ENCODE measurements at places on chromosomes 4 and X.

DNA sequence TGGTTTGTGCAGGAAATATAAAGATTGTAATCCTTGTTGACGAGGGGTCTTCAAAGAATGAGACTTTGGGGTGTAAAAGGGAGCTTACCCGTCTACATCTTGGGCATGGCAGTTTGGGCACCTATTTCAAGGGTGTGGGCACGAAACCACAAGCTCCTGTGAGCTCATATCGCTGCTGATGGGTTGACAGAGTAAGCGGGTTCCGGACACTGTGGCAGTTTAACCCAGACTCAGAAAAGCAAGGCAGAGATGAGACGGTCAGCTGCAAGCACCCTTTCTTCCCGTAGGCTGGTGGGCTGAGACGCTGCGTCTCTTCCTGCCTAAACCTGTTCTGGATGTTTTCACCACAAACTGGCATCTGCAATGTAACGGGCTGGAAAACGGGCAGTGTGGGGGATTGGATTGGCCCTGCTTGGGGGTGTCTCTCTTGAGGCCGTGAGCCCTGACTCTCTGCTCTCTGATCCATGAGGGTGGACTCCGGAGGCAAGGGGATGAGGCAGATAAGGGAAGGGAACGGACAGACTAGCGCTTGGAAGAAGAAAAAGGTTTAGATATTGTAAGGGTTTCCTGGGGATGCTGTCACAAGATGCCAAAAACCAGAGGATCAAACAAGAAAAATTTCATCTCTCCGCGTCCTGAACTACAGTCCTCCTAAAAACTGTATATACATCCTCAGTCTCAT lies 237.5 kb downstream of the SHOX start:
- no peak for DNase-seq

GRCh38 chr4:121338518-121338917 lies 42.3 kb downstream of the QRFPR start:
- no peak for DNase-seq

DNA sequence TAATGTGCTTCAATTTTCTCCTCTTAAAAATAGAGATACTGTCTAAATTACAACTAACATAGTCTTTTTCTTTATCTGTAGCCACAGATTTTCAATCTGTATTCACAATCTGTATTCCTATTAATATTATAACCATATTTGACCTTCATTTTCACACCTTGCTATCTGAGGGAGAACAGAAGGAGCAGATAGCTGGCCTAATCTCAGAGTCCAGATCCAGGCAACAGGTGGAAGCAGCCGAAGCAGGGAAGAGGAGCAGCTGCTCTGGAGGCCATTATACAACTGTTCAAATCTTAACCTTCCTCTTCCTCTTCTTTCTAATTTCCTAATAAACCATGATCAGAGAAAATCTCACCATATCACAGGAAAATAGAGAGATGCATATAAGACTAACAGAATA lies 14.2 kb downstream of the SEPSECS start:
- DNase-seq, result no peak

DNA sequence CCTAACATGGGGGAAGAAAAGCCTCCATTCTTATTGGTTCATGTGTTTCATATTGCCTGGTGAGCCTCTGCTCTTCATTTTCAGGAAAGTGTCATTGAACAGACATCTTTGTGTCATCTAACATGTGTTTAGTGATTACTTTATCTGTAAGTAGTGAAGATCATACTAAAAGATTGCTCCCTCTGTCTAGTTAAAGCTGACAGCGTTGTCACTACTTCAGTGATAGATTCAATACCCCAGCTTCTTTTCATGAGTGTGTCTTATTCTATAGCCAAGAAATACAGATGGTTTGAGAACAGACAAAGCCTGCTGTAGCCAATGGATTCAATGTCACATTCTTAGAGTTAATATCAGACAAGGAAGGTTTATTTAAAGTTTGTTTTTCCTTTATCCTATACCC lies 85.1 kb downstream of the NKX6-1 start:
- no peak for DNase-seq

- DNase-seq, result no peak
Observed at GRCh38 chr4:152850377-152850776, 70.6 kb downstream of the ARFIP1 start.

- no peak for DNase-seq
Observed at GRCh38 chrX:76172325-76172893, 453 bp upstream of the PBDC1 start.

DNA sequence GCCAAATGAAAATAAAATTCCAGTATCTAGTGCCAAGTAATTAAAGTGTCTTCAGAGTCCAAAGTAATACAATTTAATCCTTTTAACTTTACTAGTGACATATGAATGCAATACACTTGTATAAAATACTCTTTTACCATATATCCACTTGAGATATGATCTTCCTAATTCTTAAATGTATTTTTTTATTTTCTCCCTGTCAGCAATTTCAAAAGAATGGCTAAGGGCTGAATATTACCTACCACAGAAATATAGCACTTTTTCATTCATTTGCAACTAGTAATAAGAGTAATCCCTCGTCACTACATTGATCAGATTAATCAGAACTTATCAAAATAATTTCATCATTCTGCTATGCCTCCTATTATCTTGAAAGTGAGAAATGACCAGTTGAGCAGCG lies 10.1 kb upstream of the TBX22 start:
- no peak for DNase-seq

DNA sequence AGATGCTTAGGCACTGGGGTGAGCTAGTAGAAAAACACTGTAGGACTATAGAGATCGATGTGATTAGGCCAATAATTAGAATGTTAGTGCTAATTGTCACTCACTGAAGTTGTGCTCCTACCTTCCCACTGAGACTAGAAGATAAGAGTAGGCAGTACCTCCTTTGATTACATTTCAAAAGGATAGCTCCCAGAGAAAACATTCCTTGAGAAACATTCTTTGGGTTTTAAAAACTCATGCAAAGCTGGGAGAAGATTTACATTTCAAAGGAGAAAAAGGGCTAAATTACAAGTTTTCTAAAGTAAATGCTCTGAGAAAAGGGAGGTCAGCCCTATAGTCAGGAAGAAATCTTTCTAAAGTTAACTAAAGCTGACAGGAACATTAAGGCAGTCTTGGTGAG lies 860.3 kb upstream of the NDST4 start:
- DNase-seq, result no peak

DNA sequence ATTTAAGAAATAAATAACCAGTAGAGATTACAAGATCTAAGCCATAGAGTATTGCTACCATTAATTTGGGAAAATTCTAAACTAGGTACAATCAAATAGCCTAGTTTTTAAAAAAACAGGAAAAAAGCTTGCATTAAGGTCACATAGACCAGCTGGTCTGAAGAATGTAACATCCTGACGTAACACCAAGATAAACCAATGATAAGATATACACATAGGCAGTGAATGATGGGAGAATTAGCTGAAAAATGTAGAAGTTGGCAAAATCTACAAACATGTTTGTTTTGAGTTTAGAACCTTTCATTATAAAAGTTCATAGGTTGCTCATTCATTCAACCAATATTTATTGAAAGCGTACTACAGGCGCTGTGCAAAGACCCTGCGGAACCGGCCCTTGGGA lies 120.0 kb downstream of the SH3RF1 start:
- DNase-seq, result no peak

- no peak for DNase-seq
Observed at GRCh38 chr4:47493238-47494123, 8.4 kb downstream of the ATP10D start.

DNA sequence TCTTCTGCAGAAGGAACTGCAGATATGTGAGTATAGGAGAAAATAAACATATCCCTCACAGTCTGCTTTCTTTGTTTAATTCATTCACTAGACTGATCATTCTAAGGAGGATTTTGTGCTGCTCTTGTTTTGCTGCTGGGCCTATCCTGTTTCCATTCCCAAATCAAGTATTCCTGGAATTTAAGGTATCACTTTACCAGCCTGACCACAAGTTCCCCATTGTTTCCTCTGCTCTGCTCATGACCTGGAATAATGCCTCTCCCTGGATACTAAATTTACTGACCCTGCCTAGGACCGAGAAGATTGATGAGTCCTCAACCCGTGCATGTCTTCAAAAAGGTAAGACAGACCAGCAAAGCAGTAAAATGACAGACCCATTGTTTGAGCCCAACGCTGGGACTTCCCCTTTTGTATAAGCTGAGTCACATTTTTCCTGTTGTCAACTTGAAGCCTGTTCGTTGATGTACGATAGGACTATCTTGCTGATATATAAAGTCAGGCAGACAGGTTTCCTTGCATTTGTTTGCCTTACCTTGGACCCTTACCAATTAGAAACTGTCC lies 85.5 kb upstream of the TET2 start:
- DNase-seq, result no peak

DNA sequence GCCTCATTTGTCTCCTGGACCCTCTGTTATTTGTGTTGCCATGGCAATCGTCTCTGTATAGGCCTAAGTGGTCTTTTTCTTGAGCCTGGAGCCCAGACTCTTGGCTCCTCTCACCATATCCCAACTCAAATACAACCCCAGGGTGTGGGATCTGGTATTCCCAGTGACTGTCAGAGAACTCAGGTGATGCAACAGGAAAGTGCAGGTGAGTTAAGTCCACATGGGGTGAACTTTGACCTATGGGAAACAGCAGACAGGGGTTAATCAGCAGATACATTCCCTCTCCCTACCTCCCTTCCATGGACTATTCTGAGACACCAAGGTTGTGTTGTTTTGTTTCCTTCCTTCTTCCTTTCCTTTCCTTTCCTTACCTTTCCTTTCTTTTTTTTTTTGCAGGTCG lies 130.9 kb upstream of the RPS6KA3 start:
- DNase-seq, result no peak

GRCh38 chr4:177505171-177505615 lies 63.0 kb upstream of the AGA start:
- DNase-seq, result no peak

- DNase-seq, result no peak
Observed at GRCh38 chr4:110347805-110348204, 128.2 kb upstream of the ENPEP start.

DNA sequence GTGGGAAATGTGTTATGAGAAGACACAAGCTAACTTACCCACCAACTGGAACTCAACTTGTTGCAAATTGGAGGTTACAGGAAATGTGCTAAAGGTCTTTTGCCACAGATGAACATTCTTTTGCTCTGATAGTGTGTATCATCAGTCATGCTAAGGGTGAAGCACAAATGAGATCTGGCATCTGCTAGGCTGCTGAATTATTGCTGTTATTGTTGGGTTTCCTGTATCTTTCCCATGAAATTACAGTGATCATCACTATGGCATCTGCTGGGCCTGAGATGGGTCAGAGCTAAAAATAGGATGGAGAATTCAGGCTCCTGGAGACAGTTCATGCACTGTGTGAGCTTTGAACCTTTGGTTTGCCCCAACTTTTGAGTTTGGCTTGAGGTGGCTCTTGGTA lies 124.5 kb downstream of the NPNT start:
- DNase-seq, result no peak

GRCh38 chr4:136484996-136485395 lies 1047.3 kb downstream of the PCDH18 start:
- no peak for DNase-seq

DNA sequence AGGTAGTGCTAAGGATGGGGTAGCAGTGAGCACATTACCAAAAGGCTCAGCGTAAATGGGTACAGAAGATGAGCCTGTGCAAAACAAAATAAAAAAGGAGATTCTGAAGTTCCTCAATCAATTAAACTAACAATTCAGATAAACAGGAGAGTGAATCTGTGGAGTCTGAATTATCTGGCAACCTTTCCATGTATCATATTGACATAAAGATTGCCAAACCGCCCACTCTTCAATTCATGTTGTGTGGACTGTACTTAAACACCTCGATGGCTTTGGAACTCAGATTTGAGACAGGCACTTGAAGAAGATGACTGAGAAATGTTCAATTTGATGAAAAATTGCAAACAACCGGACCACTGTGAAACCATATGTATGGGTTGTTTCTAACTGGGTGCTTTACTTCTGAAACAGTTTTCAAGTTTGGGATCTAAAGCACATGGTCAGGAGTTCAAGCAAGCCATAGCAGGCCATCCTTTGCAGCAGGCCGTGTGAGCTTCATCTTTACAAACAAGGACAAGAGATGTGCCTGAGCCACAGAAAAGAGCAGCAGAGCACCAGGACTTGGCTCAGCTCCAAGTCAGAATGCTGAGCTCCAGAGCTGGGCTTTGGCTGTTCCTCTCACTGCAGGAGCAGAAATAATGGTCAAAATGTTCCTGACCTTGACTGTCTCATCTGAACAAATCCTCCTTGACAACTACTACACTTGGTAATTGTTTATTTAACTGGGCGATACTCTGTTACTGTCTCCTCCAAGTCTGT lies 108.1 kb downstream of the MGST2 start:
- no peak for DNase-seq

DNA sequence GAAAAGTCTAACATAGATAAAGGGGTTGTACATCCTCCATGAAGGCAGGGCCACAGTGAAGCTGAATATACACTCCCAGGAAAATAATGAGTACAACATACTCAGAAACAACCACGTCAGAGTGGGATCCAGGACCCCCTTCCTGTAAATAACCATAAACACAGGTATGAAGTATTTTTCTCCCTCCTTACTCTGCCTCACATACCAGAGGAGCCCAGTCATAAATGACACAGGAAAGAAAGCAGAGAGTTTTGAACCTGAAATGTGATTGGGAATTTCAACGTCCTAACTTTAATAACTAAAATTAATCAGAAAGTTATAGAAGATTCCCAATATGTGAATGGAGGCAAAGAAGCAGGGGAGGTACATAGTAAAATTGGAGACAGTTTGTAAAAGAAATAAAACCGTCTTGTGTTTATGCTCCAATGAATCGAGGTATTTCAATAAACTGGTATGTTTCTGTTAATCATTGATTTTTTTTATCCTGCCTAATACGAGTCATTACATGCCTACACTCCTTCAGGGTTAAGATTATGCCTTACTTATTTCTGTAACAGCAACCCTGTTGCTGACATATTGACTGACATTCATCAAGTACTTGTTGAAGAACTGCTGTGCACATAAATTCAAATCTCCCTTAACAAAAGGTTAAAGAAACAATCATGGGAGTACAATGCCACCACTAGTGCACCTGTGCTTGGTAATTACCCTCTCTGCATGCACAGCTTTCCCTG lies 431.3 kb downstream of the KCNIP4 start:
- no peak for DNase-seq

All from occipital lobe (tissue), 3 donors.